ENCODE measurements at places on chromosomes 1 and 21.
A peak's percentile ranks its signal among the peaks of the same experiment; 100 is the strongest.

- no peak for DNase-seq
Measured at GRCh38 chr21:44918107-44918470, 2.6 kb downstream of the ITGB2 start.

- peak; percentile 81 for DNase-seq
Measured at GRCh38 chr1:59150577-59151386, 146.1 kb upstream of the FGGY start.

- no peak for DNase-seq
Measured at GRCh38 chr1:207850621-207851407, 60.1 kb downstream of the CD34 start.

GRCh38 chr1:116911779-116912469, 2.2 kb downstream of the PTGFRN start:
- no peak for DNase-seq

DNA sequence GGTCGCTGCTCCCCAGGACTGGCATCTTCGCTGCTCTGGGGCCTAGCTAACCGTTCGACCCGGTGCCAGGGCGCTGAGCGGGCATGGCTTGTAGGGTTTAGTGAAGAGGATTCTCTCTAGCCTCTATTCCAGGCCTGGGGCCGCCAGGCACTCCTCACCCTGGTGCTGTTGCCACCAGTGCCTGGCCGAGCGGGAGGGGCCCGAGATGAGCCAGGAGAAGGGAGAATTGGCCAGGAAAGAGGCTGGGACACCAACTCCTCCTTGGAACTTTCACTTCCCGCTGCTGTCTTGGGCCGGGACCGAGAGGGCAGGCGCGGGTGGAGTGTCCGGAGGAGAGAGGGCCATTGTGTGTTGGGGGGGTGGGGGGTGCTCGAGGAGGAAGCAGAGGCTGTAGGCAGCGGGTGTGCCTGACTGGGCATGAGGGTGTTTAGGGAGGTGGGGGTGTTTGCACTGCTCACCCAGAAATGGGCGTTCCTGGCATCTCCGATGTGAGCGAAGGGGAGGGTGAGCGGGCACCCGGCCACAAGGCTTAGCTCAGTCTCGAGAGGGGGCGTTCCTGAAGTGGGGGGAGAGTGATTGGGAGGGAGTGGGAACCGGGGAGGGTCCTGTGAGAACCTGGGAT, 772 bp downstream of the ADAM15 start:
- DNase-seq = no peak

GRCh38 chr1:184593597-184593996, 161.1 kb downstream of the EDEM3 start:
- DNase-seq = no peak

- DNase-seq = no peak
Measured at GRCh38 chr1:56795870-56796269, 23.3 kb downstream of the FYB2 start.

- no peak for DNase-seq
Measured at GRCh38 chr1:89037186-89037585, 14.5 kb upstream of the GBP3 start.

DNA sequence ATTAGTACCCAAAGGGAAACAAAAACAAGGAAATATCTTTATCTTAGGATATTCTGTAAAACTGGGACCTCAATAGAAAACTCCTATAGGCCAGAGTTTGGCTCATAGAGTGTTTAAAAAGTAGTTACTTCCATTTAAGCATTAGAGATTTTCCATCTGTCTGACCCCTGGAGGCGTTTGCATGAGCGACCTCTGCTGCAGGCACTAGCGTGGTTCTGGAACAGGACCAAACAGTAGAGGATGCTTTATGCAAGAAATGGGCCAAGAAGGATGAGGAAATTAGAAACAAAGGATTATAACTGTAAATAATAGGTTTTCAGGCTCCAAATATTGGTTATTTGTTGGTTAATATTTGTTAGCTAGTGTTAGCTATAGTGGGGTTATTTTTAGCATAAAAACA, 5.7 kb downstream of the ZBTB40 start:
- no peak for DNase-seq

GRCh38 chr1:190129366-190129765, 348.3 kb downstream of the BRINP3 start:
- DNase-seq = no peak

- DNase-seq = no peak
Measured at GRCh38 chr1:228884615-228885566, 149.6 kb downstream of the RHOU start.

DNA sequence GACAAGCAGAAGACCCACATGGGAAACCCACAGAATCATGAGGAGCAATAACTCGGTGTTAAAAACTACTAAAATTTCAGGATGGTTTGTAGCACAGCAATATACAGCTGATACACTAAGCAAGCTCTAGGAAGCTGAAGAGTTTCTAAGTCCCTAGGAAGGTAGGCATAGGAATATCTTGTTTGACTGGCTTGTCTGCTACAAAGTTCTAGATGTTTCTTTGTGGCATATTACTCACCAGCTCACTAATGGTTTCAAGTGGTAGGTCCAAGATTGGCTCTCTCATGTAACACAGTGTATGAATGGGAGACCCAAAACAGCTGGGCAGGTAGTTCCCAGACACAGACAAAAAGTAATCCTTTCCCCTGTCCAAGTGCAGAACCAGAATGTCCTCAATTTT, 13.3 kb upstream of the MTF1 start:
- no peak for DNase-seq

GRCh38 chr1:18238190-18238589, 130.6 kb downstream of the IGSF21 start:
- DNase-seq = no peak

DNA sequence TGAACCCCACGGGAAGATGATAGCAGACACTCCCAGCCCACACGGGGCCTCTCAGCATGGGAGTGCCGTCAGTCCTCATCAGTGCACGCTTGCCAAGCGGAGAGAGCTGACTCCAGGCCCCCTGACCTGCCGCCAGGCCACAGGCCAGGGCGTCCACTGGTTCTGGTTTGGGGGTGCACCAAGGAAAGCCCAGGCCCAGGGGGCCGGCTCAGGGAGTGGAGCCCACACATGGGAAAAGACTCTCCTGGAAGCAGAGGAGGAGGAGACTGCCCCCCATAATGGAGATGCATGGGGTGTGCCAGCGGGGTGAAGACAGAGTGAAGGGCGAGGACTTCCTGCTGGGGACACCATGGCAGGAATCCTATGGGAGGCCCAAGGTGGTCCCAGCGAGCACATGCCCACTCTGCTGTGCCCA, 6.4 kb downstream of the TRIM11 start:
- no peak for DNase-seq

DNA sequence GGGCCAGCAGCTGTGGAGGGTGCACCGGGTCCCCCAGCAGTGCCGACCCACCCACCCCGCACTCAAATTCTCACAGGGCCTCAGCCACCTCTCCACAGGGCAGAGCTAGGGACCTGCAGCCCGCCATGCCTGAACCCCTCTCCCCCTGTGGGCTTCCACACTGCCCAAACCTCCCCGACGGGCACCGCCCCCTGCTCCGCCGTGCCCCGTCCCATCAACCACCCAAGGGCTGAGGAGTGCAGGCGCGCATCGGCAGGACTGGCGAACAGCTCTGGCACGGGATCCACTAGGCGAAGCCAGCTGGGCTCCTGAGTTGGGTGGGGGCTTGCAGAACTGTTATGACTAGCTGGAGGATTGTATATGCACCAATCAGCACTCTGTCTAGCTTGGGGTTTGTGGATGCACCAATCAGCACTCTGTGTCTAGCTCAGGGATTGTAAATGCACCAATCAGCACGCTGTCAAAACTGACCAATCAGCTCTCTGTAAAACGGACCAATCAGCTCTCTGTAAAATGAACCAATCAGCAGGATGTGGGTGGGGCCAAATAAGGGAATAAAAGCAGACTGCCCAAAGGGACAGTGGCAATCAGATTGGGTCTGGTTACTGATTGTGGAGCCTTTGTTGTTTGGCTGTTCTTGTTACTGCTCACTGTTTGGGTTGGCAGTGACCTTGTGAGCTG, 12.4 kb upstream of the RCAN3 start:
- DNase-seq = no peak

GRCh38 chr21:16713331-16714117, 799.3 kb upstream of the CXADR start:
- DNase-seq = peak; percentile 33

- DNase-seq = no peak
Measured at GRCh38 chr1:214396330-214396729, 115.4 kb downstream of the SMYD2 start.

All from pulmonary artery endothelial cell (primary cell).